Stimulated activated CD8-positive, alpha-beta memory T cell treated with anti-CD3 and anti-CD28 coated beads, Interleukin-15, amount 100 ng/mL, for 24 hours (primary cell): ENCODE measurements at places on chromosomes 3 and 15.

GRCh38 chr15:48794697-48795134 is 16.2 kb downstream of the CEP152 start:
- DNase-seq: no peak

- no peak for DNase-seq
Observed at GRCh38 chr3:177371888-177372287, 174.6 kb upstream of the TBL1XR1 start.

DNA sequence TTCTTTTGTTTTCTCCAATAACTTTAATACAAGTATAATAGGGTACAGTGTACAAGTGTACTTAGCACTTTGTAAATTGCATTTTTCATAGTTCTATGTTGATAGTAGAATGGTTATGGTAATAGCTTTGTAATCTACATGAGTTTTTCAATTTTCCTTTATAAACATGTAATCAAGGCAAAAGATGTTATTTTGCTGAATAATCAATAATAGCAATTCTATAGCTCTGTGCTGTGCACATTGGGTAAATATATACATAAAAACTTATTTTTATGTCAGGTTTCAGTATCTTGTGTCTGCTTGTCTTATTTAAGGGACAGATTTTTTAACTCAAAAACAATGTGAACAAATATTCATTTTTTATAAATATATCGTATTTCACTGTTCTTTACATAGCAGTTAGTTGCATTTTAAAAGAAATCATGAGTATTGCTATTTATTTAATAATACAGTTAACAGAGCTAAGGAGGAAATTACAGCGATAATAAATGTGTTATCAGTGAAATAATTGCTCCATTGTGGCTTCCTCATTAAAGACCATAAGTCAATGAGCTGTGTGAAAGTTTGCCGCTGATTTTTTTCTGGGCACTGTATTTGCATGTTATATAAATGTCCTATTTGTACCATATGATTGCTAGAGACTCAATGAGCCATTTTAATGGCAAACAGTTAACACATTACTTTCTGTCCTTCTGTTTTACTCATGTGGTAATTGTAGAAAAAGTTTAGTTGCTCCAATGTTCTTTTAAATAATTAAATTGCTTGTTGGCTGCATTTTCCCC is 214.6 kb upstream of the STAC start:
- DNase-seq: no peak

DNA sequence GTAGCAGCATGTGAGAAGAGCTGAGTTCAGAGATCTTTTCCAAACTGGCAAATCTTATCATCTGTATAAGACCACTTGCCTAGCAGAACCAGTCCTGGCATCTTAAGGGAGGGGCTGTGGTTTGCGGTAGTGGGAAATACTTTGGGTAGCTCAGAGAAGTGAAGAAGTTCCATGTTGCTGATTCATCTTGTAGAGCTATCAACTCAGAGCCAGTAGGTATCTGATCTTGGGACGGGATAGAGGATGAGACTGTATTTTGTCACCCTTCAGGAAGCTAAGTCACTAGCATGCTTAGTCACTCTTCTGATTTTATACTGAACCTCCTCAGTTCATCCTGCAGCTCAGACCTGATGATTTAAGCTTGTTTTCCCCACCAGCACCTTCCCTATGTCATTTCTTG is 211.4 kb downstream of the NR1D2 start:
- no peak for DNase-seq

GRCh38 chr3:107621465-107621864 is 98.7 kb downstream of the BBX start:
- no peak for DNase-seq

DNA sequence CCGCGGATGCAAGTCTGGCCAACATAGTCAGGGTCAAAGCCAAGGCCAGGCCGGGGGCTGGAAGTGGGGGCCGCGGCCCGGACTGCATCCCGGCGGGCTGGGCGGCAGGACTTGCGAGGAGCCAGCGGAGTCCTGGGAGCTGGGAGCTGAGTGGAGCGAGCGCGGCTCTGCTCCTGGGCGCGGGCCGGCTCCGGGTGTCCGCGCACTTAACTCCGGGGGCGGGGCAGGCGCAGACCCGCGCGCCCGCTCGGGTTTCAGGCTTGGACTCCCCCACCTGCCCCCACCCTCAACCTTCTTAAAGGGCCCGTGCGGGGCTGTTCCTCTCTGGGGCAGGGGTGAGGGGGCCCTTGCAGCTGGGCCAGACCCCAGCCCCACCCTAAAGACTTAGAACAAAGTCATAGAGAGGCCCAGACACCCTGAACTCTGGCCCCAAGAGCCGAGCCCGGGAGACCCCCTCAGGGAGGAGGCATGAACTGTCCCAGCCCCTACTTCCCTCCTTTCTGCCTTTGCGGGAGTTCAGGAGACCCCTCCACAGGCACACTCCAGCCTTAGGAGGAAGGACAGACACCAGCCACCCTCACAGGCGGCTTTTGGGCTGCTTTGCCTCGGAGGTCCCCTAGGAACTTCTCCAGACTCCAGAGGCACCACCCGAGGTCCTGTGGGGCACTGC is at the start of gene CSPG4:
Gene CSPG4 (minus strand): TSS at position 181 of the 670 bp plus-strand sequence. CDS start 93 bp downstream, at position 88.
- DNase-seq: no peak

- no peak for DNase-seq
Observed at GRCh38 chr3:129224984-129225393, 24.4 kb upstream of the COPG1 start.

DNA sequence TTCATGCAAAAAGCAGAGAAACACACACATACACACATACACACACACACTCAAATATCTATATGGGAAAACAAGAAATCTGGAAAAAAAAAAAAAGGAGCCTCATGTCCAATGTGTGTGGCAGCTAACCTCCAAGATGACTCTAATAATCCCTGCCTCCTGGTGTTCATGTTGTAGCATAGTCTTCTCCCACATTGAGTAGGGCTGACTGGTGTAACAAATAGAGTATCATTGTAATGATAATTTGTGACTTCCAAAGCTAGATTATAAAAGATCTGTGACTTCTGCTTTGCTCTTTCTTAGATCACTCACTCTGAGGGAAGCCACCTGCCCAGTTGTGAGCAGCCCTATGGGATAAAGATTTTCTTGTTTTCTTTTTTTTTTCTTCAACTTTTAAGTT is 130.9 kb upstream of the TNIK start:
- DNase-seq: no peak

GRCh38 chr3:58586776-58587192 is 9.6 kb upstream of the FAM107A start:
- DNase-seq: no peak

DNA sequence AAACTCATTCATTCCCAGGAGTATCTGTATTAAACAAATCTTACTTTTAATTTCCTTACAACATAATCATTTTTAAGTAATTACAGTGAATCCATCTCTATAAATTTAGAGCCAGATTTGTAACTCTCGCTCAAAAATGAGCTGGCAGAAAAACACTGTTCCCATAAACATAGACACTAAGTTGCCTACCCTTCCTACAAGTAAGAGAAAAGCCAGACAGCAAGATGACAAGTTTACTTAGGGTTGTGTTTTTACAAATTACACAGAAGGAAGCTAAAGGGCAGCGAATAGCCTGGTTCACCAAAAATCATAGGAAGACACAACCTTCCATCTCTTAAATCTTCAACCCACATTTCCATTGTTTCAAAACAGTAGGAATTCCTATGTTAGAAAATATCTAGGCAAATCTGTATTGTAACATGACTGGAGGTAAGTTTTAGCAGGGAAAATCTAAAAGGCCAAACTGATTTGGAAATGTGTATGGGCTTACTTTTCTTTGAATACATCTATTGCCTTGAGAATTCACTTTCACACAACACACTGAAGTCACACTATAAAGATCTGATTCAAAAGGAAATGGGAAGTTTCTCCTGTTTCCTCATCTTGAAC is 21.7 kb downstream of the HERC1 start:
- DNase-seq: no peak

DNA sequence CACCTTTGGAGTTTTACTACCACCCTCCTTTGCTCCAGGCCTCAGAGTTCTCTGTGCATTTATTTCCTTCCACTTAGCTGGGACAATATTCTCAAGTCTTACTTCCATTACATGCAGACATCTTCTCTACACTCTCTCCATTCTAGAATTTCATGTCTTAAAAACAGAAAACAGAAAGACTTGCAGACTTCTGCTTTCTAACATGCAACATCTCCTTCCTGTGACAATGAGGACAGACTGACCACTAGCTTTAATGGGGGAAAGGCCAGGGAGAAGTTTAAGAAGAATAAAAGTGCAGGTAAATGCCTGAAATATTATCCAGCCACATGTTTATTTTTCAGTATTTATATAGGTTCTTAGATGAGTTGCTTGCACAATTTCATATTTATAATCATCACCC is 17.1 kb upstream of the CSTA start:
- DNase-seq: no peak

- no peak for DNase-seq
Observed at GRCh38 chr3:182631183-182632076, 161.9 kb upstream of the ATP11B start.

DNA sequence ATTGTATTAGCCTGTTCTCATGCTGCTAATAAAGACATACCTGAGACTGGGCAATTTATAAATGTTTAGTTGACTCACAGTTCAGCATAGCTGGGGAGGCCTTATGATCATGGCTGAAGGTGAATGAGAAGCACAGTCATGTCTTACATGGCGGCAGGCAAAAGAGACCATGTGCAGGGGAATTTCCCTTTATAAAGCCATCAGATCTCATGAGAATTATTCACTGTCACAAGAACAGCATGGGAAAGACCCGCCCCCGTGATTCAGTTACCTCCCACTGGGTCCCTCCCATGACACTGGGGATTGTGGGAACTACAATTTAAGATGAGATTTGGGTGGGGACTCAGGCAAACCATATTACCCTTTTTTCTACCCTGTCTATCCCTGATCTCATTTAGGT is 51.5 kb upstream of the MYZAP start:
- no peak for DNase-seq

DNA sequence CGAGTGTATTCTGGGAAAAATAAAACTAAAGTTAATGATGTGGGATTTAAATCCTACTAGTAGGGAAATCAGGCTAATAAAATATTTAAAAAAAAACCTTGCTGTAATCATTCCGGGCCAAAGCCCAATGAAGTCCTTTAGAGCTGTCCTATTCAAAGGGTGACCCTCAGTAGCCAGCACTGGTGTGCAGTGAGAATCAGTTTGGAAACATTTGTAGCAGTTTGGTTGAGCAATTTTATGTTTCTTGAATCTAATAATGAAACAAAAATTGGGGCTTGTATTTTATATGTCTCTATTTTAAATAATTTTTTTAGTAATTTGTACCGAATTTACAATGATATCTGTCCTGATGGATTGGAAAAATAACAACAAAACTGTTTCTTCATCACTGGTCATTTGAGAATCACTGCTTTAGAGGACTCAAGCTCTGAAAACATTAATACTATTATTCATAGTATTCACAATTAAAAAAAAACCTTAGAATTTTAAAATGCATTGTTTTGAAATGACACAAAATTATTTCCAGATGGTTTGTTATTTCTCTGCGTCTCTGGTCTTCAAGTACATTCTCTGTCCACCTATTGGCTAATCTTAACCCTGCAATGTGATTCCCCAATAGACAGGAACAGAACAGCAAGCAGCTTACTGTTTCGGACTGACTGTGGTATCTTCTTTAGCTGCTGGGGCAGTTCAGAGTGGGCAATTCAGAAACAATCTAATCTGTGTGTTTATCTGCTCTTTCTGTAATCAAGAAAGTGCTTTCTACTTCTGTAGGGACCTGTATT is 71.2 kb downstream of the OTOL1 start:
- DNase-seq: no peak
